ENCODE measurements at places on chromosomes 2 and 18. TPM values are rescaled to one million over a fixed set of nuclear protein-coding genes. Genes with fewer than 3 reads are reported as not detected.
A peak's percentile ranks its signal among the peaks of the same experiment; 100 is the strongest.

DNA sequence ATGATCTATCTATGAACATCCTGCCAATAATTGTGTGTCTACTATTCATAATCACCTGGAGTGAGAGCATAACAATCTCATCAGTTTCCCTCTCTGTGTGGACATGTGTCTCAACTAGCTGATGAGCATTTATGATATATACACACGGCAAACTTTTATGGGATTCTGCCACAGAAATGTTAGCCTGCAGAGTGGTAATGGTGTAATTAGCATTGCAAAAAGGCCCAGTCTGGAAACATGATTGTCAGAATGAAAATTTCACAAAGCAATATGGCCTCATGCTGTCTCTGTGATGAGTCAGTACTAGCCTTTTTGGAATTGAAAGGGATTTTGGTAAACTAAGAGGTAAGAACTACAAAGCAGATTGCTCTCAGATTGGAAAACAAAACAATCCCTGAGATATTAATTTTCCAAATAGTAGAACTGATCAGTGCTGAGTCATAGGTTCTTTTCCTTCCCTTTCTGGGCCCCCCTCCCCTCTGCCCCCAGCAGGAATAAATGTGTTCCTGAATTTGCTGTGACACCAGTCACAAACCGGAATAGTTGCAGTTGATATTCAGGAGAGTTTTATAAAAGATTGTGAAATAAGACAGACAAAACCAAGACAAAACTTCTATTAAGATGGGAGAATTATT is 189.2 kb downstream of the OSR1 start:
- H3K36me3 ChIP-seq = no peaks in the 10 kb centered on the region
- no peak for DNase-seq
- no peaks in the 10 kb centered on the region for H3K27me3 ChIP-seq
- no peaks in the 10 kb centered on the region for H3K4me1 ChIP-seq
- no peak overlapping the region for H3K4me3 ChIP-seq
- H3K27ac ChIP-seq = no peak overlapping the region

GRCh38 chr2:193907561-193907960 is 1712.8 kb upstream of the TMEFF2 start:
- H3K36me3 ChIP-seq = no peaks in the 10 kb centered on the region
- H3K27ac ChIP-seq = no peak overlapping the region
- DNase-seq = no peak
- no peak overlapping the region for H3K4me3 ChIP-seq
- no peaks in the 10 kb centered on the region for H3K27me3 ChIP-seq
- no peaks in the 10 kb centered on the region for H3K4me1 ChIP-seq

DNA sequence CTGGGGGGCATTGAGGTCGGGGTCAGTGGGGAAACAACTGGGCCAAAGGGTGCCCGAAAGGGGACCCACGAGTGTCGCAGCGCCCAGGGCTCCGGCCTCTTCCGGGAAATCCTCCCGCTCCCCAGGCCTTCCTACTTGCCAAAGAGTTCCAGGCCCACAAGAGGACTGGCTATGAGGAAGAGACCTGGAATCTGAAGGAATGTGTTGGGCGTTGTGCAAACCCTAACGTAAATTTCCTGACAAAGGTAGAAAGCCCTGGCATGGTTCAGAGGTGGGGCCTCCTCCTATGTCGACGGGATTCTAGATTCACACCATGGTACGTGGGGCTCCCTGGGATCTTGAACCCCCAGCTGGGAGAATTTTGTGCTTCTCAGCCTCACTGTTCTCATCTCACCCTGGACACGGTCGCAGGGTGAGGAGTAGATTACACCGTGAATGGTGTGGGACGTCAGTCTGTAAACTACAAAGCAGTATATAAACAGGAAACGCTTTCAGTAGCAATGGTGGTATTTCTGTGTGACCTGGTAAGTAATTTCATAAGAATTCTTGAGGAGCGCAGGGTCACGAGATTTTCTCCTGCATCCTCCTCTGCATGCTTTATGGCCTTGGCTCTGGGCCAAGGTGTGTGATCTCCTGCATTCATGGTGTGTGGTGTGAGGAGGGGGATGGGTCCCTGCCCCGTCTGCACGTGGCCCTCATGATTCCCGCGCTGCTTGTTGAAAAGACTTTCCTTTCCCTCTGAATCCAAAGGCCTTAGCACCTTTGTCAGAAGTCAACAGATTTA is 868 bp downstream of the HSBP1L1 start:
- H3K27me3 ChIP-seq = no peaks in the 10 kb centered on the region
- H3K36me3 ChIP-seq = peaks cover under 1% of the 10 kb centered on the region
- H3K4me3 ChIP-seq = peak overlapping the region; percentile 28
- DNase-seq = peak; percentile 41
- H3K27ac ChIP-seq = no peak overlapping the region
- peaks cover 28% of the 10 kb centered on the region for H3K4me1 ChIP-seq

The CHRND gene
- not detected for total RNA-seq

Measured in CD8-positive, alpha-beta memory T cell (primary cell).